ENCODE measurements at places on chromosomes 3 and 15. TPM values are rescaled to one million over a fixed set of nuclear protein-coding genes. Genes with fewer than 3 reads are reported as not detected.

GRM2 gene
- not detected for total RNA-seq

CCDC39 gene
- total RNA-seq: not detected

MORC1 gene
- total RNA-seq: not detected

STXBP5L gene
- not detected for total RNA-seq

MOBP gene
- not detected for total RNA-seq

KLF15 gene
- not detected for total RNA-seq

SLC38A3 gene
- not detected for total RNA-seq

PLSCR5 gene
- not detected for total RNA-seq

OCA2 gene
- 1.5 TPM for total RNA-seq

PAK2 gene
- 24.1 TPM for total RNA-seq

PLA1A gene
- total RNA-seq: 17.7 TPM

INO80 gene
- total RNA-seq: 41.1 TPM

NEK11 gene
- 4.0 TPM for total RNA-seq

CGNL1 gene
- 0.49 TPM for total RNA-seq

RHCG gene
- not detected for total RNA-seq

FAM107A gene
- not detected for total RNA-seq

CFAP91 gene
- total RNA-seq: 0.17 TPM

DNA sequence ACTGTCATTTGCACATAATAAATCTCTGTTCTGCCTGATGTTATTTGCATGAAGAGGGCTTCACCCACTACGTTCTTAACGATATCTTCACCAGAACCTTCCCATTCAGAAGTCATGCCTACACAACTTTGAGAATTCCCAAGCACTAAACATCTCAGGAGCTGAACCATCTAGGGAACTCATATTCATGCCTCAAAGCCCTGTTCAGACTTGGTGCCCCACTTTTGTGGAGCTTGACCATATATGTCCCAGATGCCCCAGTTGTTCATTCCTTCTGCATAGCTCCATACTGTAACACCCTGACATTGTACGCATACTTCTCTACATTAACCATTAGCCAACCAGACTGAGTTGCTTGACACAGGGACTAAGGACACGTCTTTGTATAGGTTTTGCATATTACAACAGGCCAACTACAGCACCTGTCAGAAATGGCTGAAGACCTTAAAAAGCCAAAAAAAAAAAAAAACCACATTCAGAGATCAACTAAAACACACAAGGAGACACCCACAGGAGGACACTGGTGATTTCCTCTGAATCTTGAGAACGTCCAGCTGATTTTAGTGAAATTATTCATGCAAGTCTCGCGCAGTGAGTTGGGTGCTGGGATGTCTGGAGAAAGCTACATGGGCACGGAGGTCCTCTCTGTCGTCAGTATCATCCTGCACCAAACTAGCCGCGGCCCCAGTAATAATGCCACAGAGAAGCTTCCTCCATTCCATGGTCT, 141.4 kb downstream of the FOXP1 start:
- no peak for DNase-seq

DNA sequence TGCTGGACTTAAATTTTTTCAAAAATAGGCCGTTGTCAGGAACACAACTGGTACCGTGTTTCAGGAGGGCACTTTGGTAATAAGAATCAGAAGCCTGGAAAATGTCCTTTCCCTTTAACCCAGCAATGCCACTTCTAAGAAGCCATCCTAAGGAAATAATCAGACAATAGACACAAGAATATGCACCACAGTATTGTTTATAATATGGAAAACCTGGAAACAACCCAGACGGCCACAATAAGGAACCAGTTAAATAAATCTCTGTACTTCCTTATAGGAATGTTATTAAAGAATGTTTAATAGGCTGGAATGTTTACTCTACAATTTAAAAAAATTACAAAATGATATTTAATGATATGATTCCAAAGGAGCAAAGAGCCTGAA, 30.4 kb upstream of the ATP1B3 start:
- no peak for DNase-seq

GRCh38 chr15:63050731-63051155, 8.2 kb downstream of the TPM1 start:
- peak; percentile 78 for DNase-seq

GRCh38 chr3:133884054-133884886, 11.4 kb downstream of the RAB6B start:
- DNase-seq: no peak

DNA sequence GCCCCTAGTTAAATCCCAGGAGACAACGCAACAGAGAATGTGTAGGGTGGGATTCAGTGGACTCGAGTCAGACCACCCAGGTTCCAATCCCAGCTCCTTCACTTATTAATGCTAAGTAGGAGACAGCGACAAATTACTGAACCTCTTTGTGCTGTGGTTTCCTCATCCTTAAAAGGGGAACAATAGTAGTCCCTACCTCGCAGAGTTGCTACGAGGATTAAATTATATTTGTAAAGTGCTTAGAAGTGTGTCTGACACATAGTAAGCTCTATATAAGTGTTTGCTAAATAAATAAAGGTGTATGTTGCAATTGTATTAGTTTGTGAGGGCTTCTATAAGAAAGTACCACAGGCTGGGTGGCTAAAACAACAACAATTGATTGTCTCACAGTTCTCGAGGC, 58.0 kb upstream of the PPARG start:
- no peak for DNase-seq

GRCh38 chr15:25655207-25655948, 207.7 kb downstream of the ATP10A start:
- no peak for DNase-seq

- no peak for DNase-seq
Observed at GRCh38 chr15:43094416-43095030, 11.3 kb downstream of the UBR1 start.

DNA sequence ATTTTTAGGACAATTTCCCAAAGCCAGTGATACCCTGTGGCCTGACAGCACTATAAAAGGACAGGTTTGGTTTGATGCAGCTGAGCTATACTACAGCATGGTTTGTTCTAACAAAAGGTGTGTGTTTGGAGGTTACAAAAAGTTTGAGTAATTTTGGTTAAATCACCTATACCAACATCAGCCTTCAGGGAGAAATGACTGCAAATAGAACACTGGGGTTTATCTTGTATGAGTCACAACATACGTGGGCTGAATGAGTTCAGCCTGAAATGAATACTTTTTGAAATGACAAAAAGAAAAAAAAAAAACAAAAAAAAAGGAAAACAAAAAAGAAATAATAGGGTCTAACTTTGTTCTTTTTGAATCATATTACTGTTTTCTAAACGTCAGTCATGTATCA, 345.7 kb downstream of the CNTN3 start:
- DNase-seq: no peak

DNA sequence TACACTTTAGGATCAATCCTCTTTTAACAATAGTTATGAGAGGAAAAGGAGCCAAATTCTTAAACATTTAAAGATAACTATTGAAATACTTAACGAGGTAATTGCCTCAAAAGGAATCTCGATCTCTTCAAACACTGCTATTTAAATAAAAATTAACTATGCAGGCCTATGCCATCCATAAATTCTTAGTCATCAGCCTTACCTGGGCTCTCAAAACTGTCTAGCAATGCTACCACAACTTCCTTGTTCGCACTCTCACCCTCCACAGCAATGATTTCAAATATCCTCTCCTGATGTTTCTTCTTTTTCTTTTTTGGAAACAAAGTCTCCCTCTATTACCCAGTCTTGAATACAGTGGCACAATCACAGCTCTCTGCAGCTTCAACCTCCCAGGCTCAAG, 12.3 kb downstream of the ETFA start:
- DNase-seq: no peak

GRCh38 chr3:45819543-45819942, 22.4 kb downstream of the LZTFL1 start:
- DNase-seq: no peak

GRCh38 chr15:43189296-43189695, 4.1 kb downstream of the CCNDBP1 start:
- no peak for DNase-seq

DNA sequence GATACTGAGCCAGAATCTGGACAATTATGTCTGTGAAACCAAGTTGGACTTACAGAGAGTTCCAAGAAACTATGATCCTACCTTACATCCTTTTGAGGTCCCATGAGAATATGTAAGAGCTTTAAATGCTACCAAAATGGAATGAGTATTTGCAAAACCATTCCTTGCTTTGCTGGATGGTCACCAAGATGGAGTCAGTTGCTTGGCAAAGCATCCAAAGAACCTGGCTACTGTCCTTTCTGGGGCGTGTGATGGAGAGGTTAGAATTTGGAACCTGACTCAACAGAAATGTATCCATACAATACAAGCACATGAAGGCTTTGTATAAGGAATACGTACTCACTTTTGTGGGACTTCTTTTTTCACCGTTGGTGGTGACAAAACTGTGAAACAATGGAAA, 36.2 kb downstream of the AP4E1 start:
- DNase-seq: no peak

DNA sequence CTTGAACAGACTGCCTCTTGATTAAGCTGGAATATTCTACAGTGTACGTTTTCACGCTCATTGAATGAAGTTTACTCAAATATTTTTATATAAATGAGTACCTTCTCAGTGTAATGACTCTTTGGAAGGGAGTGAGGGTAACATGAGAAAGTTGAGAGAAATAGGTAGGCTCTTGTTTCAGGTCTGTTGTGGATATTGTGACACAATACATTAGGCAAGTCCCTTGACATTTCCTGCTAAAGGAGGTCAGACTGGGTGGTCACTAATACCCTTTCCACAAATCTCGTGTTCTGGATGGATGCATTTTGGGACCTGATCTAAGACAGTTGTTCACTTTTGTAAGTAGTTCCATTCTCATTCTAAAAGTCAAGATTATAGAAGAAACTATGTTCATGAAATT, 324.8 kb upstream of the AZI2 start:
- DNase-seq: no peak

- no peak for DNase-seq
Observed at GRCh38 chr3:31858439-31858838, 122.6 kb downstream of the OSBPL10 start.

DNA sequence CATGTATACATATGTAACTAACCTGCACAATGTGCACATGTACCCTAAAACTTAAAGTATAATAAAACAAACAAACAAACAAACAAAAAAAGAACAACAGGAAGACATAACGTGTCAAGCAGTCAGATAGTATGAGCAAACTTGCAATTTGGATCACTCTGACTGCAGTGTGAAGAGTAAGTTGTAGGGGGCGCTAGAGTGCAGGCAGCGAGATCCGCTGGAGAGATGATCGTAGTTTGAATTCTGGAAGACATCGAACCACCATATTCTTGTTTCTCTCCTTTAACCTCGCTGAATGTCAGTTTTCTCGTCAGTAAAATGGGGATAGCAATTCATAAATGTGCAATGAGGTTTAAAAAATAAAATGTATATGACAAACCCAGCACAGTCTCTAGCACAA, 165.2 kb upstream of the LMCD1 start:
- DNase-seq: no peak

GRCh38 chr3:67580430-67581000, 73.9 kb downstream of the SUCLG2 start:
- no peak for DNase-seq

- DNase-seq: peak; percentile 94
Observed at GRCh38 chr3:30578479-30578878, 27.9 kb upstream of the TGFBR2 start.

DNA sequence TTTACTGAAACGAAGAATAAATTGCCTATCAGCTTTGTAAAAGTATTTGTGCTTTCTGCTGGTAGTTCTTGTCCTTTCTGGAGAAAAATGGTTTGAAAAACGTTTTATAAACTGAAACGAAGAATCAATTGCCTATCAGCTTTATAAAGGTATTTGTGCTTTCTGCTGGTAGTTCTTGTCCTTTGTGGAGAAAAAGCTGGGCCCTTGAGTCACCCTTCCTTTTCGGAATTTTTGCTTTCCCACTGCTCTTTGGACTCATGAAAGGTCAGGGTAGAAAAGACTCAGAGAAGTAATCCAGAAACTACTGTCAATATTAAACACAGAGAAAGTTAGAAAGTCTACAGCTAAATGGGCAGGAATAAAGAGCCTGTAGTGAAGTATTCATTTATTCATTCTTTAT, 72.8 kb downstream of the EOMES start:
- DNase-seq: no peak

- no peak for DNase-seq
Observed at GRCh38 chr3:73680391-73681095, 55.8 kb upstream of the PDZRN3 start.

GRCh38 chr3:126971891-126972351, 11.0 kb upstream of the PLXNA1 start:
- DNase-seq: no peak

- DNase-seq: no peak
Observed at GRCh38 chr15:27762471-27762870, 336.6 kb downstream of the OCA2 start.

GRCh38 chr3:908839-909238, 184.0 kb upstream of the CNTN6 start:
- DNase-seq: peak; percentile 30

DNA sequence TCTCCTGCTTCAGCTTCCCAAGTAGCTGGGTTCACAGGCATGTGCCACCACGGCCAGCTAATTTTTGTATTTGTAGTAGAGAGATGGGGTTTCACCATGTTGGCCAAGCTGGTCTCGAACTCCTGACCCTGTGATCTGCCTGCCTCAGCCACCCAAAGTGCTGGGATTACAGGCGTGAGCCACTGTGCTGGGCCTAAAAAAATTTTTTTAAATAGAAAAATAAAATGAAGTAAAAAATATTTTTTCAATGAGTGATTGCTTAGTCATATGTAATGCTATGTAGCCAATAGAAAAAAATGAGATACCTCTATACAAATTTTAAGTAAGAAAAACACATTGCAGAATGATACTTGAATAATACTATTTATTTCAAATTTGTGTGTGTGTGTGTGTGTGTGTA, 27.9 kb upstream of the SLC30A4 start:
- DNase-seq: no peak

GRCh38 chr15:59918994-59919951, 84.8 kb upstream of the FOXB1 start:
- DNase-seq: peak; percentile 59

DNA sequence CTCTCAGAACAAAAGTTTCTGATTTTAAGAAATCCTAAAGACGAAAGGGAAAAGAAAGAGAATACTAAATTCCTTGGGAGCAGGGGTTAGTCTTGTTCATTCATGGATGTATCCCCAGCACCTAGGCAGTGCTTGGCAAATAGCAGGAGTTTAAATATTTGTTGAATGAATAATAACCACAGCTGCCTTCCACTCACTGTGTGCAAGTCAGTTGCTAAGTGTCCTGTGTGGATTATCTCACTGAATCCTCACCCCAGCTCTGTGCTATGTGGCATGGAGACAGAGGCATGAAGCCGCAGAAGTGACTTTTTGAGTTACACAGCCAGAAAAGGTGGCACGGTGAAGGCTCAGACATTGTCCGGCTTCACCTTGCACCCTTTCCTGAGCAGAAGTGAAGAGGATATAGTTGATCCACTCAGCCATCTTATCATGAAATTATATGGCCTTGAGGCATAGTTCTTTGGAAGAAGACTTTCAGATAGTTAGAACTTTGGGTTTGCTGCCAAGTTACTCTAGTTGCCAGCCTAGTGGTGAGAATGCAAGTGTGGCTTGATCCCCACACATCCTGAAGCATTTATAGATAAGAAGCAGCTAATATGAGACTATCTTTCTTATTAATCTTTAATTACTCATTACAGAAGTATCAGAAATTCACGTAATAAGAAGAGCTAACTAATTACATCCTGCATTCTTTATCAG, 355.5 kb downstream of the LRTM1 start:
- DNase-seq: no peak

GRCh38 chr15:52424856-52425431, 103.7 kb downstream of the MYO5A start:
- DNase-seq: no peak

All from Caki2 (cell line).